ENCODE measurements at places on chromosomes 7 and 10. TPM values are rescaled to one million over a fixed set of nuclear protein-coding genes. Genes with fewer than 3 reads are reported as not detected.

- DNase-seq: no peak
Measured at GRCh38 chr7:23234569-23235296, 11.8 kb upstream of the GPNMB start.

DNA sequence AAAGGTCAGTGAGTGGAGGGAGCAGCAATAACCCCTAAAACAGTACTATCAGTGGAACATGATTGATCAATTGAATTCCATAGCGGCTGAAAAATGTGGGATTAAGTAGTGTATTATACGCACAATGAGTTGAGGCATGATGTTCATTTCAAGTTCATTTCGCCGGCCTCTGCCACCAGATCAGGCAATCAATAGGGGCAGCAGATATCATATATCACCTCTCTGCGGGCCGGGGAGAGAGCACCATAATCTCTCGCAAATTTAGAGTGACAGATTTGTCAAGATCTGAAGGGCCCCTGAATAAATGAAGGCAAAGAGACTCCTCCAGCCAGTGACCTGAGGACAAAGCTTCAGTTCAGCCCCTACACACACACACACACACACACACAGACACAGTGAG lies 58.5 kb downstream of the PAX2 start:
- DNase-seq: no peak

- DNase-seq: no peak
Measured at GRCh38 chr7:42210779-42211178, 26.2 kb downstream of the GLI3 start.

DNA sequence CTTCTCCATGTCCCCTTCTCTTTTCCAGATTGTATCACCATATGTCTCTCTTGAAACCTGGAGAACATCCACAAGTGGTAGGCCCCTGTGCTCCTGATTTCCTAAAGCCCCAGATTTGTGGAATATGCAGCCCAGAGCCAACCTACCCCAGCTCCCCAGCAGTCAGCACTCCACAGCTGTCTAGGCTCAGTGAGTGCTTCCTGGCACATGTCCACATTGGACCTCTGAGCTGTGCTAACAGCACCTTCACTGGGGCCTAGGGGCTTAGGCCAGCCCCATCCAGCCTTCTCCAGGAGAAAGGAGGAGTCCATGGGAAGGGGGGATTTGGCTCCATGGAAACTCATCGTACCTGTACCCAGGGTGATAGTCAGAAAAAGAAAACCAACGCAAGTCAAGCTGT lies 192.7 kb downstream of the FGFR2 start:
- no peak for DNase-seq

GRCh38 chr10:75211007-75211691 lies 553 bp downstream of the VDAC2 start:
- peak; percentile 7 for DNase-seq

GRCh38 chr7:45609180-45609579 lies 35.0 kb downstream of the ADCY1 start:
- no peak for DNase-seq

DNA sequence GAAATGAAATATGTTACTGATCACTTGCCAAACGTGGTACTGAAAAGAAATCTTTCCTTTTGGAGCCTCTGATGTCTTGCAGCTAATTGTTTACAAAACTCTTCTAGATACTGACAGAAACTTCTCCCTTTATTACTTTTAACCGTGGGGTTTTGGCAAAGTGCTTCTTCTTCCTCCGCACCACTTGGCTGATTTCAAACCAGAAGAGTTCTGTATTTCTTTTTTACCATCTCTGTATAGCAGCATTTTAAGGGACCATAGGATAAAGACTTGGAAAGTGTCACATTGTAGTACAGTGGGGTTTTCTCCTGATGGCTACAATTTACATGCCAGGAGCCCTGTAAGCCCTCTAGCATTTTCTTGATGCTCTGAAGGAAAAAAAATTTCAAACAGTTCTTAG lies 21.9 kb upstream of the CREB5 start:
- DNase-seq: no peak

DNA sequence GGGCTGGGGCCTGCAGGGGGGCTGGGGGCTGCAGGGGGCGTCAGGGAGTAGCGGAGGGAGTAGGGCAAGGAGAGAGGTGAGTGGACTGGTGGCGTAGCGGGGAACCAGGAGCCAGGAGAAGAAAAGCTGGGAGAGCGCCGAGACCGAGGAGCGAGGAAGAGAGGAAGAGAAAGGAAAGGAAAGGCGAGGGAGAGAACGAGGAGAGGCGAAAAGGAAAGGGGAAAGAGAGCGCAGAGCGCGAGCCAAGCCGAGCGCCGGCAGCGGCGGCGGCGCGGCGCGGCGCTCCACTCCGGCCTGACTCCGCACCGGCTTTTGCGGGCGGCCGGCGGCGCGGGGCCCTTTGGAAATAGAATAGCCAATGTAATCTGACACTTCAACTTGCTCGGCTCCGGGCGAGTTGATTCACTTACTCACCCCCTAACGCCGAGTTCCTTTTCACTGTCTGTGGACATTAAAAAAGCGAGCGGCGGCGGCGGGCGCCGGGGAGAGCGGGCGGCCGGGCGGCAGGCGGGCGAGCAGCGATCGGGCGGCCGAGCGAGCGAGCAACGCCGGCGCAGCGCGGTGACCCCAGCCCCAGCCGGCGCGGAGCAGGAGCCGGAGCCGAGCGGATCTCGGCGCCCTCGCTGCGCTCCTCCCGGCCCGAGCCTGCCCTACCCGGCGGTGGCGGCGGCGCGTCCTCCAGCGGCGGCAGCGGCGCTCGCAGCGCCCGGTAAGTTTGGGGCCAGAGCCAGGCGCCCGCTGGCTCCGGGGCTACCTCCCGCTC lies at the start of gene ZMIZ1:
Gene ZMIZ1, plus strand, starts transcription at position 405 of the 763 bp plus-strand sequence. CDS start 132,667 bp downstream, outside the sequence.
- peak; percentile 79 for DNase-seq

DNA sequence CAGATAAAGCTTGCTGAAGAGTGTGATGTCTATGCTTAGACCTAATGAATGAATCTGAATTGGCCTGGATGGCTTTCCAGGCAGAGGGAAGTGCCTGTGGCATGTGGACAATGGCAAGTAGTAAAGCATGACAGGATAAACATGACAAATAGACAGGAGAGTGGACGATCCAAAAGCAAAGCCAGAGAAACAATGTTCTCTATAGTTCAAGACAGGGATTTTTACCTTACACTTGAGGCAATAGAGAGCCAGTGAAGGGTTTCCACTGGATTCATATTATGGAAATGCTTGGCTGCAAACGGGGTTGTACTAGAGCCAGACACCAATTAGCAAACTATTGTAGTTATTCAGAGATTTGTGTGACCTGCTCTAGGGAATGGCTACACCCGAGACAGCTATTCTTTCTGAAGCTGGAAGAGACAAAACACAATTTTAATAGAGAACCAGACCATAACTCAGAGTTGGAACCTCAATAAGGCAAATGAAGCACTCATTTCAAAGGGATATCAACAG lies 2.3 kb downstream of the AGMO start:
- no peak for DNase-seq

DNA sequence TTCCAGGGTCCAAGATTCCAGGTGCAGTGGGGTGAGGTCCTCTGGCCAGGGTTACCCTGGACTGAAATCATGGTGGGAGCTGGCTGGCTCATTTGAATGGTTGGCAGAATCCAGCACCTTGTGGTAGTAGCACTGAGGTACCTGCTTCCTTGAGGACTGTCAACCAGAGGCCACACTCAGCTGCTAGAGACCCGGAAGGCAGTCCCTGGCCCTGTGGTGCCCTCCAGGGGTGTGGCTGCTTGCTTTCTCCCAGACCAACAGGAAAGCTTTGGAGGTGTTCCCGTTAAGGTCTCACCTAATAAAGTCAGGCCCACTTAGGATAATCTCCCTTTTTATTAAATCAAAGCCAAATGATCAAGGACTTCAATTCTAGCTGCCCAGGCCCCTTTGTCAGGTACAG lies 107.7 kb upstream of the GDF10 start:
- no peak for DNase-seq

DNA sequence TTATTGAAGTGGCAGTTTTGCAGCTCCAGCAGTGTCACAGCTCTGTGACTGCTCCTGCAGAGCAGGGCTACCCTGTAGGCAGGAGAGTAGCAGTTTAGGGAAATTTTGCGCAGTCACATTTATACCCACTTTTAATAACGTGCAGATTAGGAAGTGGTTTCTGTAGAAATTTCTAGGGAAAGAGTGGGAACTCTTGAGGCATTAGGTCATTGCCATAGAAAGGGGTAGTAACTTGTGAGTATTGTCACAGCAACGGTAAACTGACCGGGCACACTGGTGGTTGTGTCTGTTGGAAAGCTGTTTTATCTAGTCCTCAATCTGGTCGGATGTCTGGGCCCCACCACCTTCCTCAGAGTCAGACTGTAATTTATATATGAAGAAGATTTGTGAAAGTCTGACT lies 51.9 kb downstream of the CDC14C start:
- no peak for DNase-seq

GRCh38 chr7:128741491-128741890 lies 2.3 kb downstream of the CALU start:
- DNase-seq: no peak

GRCh38 chr10:20040012-20040411 lies 223.8 kb downstream of the PLXDC2 start:
- no peak for DNase-seq

GRCh38 chr10:26524161-26524896 lies 86.2 kb downstream of the APBB1IP start:
- DNase-seq: no peak

GRCh38 chr7:145293228-145293701 lies 457.4 kb upstream of the TPK1 start:
- no peak for DNase-seq

DNA sequence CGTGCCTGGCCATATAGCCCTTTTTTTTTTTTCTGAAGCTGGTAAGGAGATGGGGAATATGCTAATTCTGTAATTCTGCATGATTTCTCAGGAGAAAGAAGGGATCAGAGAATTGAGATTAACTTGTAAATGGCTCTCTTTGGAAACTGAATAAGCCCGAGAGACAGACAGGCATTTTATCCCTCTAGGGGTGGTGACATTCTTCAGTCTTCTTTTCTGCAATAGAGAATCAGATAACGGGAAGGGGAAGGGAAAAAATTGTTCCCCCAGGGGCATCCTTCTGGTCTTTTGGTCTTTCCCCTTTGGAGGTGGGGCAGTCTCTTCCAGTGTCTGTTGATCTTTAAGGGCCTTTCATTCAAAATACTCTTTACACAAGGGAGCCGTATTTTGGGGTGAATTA lies 34.2 kb downstream of the HK1 start:
- no peak for DNase-seq

GRCh38 chr7:116672596-116673456 lies 830 bp downstream of the MET start:
- no peak for DNase-seq

DNA sequence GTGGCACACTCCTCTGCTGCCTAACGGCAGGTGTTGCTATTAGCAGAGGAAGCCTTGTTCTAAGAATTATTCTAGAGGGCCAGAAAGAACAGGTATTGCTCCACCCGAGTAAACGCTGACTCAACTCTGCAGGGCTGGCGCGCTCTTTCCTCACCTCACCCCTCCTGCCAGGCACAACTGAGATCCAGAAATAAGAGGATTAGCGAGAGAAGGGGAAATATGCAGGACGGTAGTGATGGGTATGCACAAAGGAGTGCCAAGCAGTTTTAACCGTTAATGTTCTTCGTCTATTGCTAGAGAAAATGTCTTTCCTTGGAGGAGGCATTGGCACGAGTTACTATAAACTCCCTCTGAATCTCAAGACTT lies 369 bp upstream of the SCIN start:
- DNase-seq: no peak

GRCh38 chr10:93138113-93138870 lies 64.6 kb downstream of the CYP26A1 start:
- no peak for DNase-seq

DNA sequence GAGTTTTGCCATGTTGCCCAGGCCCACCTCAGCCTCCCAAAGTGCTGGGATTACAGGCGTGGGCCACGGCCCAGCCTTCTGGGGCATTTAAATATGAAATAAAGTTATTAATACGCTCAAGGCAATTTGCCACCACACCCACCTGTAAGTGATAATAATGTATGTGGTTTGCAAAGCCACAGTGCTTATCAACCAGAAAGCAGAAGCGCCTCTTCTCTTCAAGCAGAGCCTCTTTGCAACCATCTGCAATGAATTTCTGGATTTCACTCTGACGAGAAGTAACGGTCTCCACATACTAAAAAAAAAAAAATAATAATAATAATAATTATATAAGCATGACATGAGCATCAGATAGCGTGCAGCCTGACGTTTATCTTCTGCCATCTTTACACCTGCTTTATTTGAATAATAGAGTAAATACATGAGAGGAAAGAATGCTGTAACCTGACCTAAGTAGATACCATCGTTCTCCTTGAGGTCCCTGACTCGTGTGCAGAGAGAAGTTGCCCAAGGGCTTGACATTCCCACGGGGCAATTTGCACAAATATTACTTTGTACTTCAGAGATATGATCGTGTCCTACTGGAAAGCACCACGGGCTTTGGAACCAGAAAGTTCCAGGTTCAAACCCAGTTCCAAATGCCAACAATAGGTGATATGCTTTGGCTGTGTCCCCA lies 34.0 kb downstream of the BRI3 start:
- DNase-seq: no peak

DNA sequence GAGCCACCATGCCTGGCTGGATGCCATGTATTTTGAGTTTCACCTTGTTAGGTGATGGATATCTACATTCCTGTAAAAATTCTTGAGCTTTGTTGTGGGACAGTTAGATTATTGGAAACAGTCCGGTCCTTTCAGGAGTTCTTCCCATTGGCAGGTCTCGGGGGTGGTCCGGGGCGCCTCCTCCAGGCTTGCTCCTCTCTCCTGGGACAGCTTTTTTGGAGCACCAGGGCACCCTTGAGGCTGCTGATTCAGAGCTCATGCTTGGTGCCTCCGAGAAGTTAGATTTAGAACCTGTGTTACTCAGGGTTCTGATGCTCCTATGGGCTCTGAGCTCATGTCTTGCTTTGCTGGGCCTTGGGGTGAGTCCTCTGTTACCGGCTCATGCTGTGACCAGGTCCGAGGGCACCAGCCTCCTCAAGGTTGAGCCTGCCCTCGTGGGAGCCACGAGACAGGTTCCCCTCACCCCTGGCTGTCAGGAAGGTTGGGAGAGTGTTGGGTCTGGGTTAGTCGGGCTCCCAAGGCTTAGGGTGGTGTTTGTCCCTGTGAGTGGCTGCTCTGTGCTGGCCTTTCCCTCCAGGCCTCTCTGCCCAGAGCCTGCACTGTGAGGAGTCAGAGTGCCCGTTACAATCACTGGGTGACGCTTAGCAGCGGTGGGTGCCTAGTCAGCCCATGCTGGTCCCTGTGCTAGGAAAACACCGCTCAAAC lies 6.0 kb downstream of the SPRN start:
- no peak for DNase-seq

GRCh38 chr10:132918617-132919373 lies 23.6 kb downstream of the CFAP46 start:
- DNase-seq: no peak

- DNase-seq: no peak
Measured at GRCh38 chr10:29473406-29474100, 161.2 kb downstream of the SVIL start.

OR6V1 gene
- total RNA-seq: not detected

ANKRD61 gene
- not detected for total RNA-seq

KCNH2 gene
- total RNA-seq: 2.3 TPM

CHN2 gene
- total RNA-seq: 2.1 TPM

NACAD gene
- 0.08 TPM for total RNA-seq

CRTAC1 gene
- total RNA-seq: not detected

PTPRN2 gene
- total RNA-seq: 0.44 TPM

WBP1L gene
- total RNA-seq: 6.5 TPM

FAM180A gene
- total RNA-seq: not detected

UBE3C gene
- total RNA-seq: 32.3 TPM

SNX13 gene
- 24.0 TPM for total RNA-seq

PON3 gene
- total RNA-seq: not detected

TFEC gene
- not detected for total RNA-seq

CC2D2B gene
- not detected for total RNA-seq

HOXA1 gene
- 0.14 TPM for total RNA-seq

TWNK gene
- 2.7 TPM for total RNA-seq

Measured in CD4-positive, alpha-beta T cell (primary cell).